ENCODE measurements at places on chromosomes 7 and 10.
A peak's percentile ranks its signal among the peaks of the same experiment; 100 is the strongest.

DNA sequence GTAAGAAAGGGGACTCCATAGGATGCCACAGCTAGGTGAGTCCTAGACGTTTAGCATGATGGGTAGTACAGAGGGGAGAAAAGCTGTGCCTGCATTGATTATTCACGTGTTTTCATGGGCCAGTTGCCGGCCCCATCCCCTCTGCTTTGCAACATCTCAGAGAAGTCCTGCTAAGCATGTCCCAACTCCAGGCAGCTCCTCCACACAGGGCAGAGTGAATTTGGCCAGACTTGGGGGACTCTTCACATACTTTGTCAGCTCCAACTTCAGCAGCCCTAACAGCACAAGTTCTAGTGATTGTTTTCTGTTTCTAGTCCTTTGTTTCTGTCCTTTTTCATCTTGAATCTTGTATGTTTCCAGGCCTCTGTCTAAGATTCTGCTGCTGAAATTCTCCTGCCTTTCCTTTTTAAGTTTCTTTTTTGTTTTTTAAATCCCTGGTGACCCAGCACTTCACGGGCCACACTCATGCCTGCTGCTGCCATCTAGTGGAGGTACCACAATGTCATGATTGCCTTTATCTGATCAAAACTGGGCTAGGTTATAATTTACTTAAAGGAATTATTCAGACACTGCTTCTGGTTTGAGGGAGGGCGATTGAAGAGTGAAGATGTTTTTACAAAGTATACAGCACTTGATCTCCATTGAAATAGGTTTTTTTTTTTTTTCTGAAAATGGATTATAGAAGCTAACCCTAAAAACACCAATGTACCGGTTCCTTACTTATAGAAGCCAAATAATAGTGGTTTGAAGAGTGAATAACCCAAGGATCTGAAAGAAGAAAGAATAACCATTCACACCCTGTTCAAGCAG lies 276.9 kb downstream of the CSTF2T start:
- peak; percentile 12 for DNase-seq

DNA sequence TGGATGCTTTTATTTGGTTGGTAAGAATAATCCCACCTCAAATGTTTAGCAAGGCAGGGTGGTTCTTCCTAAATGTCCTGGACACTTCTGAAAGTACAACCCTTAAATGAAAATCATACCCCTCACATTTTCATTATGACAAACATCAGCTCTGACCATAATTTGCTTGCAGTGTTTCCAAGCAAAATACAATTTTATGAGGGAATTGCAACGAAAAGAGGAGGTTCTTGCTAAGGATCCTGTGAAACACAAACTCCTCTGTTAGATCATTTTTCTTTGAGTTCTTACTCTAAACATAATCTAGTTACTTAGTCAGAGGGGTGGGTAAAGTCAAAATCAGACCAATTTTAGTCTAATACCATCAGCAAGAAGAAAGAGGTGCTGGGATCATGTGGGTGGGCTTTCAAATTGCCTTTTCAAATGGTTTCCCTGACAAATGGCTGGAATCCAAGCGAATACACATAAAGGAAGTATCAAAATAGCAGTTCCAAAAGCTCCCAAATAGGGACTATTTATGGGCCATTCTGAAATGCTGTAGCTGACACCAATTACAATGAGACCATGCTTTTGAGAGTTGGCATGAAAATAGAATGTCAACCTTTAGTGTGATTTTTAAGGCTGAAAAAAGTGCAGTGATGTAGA lies 164.9 kb upstream of the INHBA start:
- no peak for DNase-seq

DNA sequence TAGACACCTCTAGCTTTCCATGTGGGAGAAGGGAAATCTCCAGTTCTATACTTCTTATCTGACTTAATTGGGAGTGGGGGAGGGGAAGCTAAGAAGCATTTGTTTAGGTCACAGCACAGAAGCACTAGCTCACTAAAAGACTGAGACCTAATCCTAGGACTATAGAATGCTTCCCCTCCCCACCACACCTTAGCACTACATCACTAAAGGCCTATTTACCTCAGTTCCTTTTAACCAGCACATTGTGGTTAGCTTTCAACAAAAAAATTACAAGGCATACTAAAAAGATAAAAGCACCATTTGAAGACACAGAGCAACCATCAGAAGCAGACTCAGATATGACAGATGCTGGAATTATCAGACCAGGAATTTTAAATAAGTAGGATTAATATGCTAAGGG lies 53.8 kb upstream of the ADRA2A start:
- DNase-seq = no peak

GRCh38 chr7:69898189-69898588 lies 299.9 kb downstream of the AUTS2 start:
- DNase-seq = no peak

- no peak for DNase-seq
These were observed 99.9 kb downstream of the GPR26 start for GRCh38 chr10:123766012-123766411.

DNA sequence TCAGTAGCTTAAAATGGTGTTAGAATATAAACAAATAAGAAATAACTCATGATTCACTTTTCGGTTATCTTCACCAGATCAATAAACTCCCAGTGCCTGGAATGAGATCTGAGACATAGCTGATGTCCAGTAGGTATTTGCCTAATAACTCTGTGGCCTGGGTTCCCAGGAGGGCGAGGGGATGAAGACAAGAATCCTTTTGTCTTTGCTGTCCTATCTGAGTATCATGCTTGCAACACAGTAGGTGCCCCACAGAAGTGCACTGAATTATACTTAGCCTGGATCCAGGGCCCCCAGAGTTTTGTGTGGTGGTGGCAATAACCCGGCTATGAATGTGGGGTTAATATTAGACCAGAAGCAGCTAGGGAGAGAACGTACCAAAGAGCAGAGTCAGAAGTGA lies 350.1 kb upstream of the AOAH start:
- DNase-seq = no peak

GRCh38 chr7:1348096-1348822 lies 111.0 kb downstream of the MICALL2 start:
- DNase-seq = no peak

DNA sequence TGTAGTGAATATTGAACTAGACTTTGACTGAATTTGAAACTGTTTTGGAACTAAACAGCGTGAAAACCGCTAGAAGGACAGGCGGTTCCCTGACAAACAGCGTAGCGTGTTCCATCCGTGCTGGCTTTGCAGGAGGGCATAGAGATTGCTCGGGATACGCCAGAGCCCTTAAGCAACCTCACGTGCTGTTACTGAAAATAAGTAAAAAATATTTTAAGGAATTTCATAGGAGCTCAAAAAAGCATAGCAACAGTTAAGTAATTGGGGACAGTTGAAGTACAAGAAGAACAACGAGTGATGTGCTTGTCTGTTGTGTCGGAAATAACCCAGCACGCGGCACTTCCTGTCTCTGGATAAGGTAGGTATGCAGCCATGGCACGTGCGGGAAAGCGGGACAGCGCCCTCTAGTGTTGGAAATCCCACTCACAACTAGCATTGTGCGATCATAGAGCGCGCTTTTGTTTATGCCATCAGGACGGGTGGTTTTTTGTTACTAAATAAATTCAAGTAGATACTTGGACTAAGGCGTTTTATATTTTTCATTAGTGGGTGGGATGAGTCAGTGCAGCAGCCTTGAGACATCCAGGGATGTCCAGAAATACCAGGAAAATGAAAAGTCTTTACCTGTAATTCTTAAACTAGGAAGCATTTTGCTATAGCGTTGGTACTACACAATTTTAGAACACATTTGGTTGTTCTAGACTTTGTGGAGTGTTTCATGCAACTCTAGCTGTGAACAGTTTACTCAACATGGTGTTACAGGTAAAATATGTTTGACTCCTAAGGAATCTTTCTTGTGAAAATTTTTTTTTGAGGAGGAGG lies 50.4 kb downstream of the DNAJB6 start:
- peak; percentile 81 for DNase-seq

GRCh38 chr10:123909866-123910265 lies 18.3 kb upstream of the CPXM2 start:
- DNase-seq = no peak

GRCh38 chr10:102645388-102645740 lies 1.1 kb downstream of the TRIM8 start:
- peak; percentile 17 for DNase-seq

- DNase-seq = no peak
These were observed 15.4 kb downstream of the TMEM270 start for GRCh38 chr7:73876361-73876760.

DNA sequence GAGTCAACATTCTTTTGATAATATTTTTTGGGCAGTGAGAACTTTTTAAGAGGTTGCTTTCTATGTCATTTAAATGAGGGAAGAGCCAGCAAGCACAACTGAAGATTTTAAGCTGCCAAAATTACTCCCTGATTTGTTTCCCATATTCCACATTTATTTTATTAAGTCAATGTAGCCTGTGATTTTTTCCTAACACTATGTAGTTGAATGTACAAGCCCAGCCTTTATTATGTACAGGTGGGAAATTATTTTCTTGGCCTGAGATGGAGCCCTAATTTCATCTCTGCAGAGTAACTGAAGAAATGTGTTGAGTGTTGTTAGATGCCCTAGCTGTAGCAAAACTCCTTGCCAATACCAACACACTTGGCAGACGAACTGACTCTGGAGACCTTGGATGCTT lies 83.1 kb upstream of the MINDY3 start:
- DNase-seq = no peak

GRCh38 chr10:3902809-3903410 lies 117.9 kb upstream of the KLF6 start:
- no peak for DNase-seq

DNA sequence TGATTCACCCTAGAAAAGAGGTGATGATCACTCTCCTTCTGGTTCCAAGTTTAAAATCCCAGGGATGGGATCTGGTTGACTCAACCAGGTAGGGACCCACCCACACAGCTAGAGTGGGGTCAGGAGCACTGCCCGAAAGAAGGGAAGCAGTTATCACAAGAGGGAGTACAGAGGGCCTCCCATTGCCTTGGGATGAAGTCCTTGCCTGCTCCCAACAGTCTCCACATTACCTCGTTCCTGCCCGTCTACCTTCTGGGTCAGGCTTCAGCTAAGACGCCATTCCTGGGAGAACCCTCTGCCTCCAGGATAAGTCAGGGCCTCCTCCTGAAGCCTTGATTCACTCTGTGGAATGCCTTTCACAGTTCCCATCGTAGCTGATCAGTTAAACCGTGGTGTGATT lies 23.8 kb downstream of the ZMIZ2 start:
- DNase-seq = no peak

DNA sequence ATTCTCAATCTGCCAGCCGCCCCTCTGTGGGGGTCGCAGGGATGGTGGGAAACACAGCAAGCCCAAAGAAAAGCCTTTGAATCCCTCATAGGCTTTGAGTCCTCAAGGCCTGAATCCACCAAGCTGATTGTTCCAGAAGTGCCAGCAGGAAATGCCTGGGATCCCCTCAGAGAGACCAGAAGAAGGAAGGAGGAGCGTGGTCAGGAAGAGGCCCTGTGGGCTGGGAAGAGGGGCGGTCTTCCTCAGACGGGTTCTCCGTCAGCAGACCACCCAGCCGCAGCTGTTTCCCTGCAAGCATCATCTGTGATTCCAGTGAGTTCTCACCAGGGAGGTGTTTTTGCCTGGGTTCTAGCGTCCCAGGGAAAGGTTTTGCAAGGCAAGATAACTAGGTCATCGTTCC lies 190.0 kb upstream of the KLF6 start:
- no peak for DNase-seq

DNA sequence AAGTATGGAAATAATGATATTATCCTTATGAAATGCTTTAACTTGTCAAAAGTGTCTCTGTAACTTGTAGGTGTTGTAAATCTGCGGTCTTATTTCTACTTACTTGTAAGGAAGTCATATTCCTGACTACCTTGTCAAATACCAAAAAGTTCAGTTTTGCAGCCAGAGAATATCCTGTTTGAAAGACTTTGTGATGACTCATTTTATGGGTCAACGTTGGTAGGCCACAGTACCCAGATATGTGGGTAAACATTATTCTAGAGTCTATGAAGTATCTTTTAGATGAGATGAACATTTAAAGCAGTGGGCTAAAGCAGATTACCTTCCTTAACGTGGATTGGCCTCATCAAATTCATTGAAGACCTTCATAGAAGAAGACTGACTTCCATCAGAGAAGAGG lies 195.3 kb downstream of the PPP1R9A start:
- DNase-seq = no peak

- no peak for DNase-seq
These were observed 75.6 kb downstream of the FAM53B start for GRCh38 chr10:124668517-124669051.

- DNase-seq = no peak
These were observed 662.0 kb upstream of the FOXK1 start for GRCh38 chr7:4020086-4020485.

- no peak for DNase-seq
These were observed 23.5 kb downstream of the MAT1A start for GRCh38 chr10:80265740-80266512.

DNA sequence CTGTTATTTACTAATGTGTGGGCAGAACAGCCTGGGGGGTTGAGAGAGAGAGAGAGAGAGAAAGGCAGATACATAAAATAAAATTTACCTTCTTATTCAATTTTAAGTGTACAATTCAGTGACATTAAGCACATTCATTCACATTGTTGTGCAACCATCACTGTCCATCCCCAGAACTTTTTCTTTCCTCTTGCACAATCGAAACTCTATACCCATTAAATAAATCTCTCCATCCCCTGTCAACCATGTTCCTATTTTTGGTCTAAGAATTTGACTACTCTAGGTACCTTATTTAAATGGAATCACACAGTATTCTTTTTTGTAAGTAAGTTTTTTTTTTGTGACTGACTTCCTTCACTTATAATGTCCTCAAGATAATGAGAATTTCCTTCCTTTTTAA lies 181.6 kb downstream of the SND1 start:
- no peak for DNase-seq

DNA sequence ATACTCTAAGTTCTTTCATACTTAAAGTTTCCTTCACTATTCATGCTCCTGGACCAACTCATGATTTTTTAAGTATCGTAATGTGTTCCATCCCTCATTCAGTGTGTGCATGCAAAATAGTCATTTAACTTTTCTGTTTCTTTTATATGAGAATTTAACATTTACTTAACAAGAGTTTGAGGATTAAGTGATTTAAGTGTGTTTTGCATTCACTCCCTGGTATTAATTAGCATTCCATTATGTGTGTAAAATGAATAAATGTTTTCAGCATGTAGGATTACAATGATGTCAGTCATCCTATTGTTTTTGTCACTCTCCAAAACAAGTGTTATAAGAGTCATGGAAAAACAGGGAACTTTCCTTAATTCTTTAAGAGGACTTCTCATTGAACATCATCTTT lies 457.7 kb downstream of the IPMK start:
- no peak for DNase-seq

- no peak for DNase-seq
These were observed 18.0 kb upstream of the OPN4 start for GRCh38 chr10:86636311-86636710.

All from stimulated activated CD4-positive, alpha-beta T cell treated with anti-CD3 and anti-CD28 coated beads, Interleukin-4, amount 100 ng/mL, for 48 hours (primary cell).